Stimulated activated CD8-positive, alpha-beta memory T cell treated with anti-CD3 and anti-CD28 coated beads, Interleukin-7, amount 100 ng/mL, for 1 hour (primary cell): ENCODE measurements at places on chromosomes 13 and 19.

DNA sequence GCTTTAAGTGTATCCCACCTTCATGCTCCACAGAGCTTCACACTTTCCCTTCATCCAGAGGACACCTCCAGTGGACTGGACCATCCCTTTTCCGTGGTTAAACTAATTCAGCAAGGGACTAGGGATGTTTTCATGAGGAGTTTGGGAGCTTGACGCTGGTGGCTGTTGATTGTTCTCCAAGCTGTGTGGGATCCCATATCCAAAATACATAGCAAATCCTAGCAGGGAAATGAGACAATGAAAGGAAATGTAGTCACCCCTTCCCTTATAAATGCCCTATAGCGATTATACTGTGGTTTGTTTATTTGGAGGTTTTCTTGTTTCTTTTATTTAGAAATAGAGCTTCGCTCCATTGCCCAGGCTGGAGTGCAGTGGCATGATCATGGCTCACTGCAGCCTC is 31.6 kb upstream of the DPRX start:
- DNase-seq: no peak

GRCh38 chr19:55275851-55276719 is 3.8 kb downstream of the HSPBP1 start:
- no peak for DNase-seq

DNA sequence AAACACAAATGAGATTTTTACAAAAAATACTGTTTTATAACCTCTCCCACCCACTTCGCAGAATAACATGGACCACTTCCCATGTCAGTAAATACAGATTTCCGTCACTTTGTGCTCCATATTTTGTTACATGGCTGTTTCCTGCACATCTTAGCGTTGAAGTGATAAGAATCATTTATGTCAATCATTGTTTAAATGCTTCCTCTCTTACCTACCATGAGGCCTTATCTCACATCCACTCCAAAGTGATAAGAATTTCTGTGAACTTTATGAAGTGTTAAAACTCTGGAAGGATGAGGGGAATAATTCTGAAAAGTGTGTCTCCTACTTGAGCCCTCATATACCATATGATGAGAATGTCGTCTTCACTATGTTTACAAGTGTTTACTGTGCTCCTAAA is 36.6 kb upstream of the IL17D start:
- DNase-seq: no peak

DNA sequence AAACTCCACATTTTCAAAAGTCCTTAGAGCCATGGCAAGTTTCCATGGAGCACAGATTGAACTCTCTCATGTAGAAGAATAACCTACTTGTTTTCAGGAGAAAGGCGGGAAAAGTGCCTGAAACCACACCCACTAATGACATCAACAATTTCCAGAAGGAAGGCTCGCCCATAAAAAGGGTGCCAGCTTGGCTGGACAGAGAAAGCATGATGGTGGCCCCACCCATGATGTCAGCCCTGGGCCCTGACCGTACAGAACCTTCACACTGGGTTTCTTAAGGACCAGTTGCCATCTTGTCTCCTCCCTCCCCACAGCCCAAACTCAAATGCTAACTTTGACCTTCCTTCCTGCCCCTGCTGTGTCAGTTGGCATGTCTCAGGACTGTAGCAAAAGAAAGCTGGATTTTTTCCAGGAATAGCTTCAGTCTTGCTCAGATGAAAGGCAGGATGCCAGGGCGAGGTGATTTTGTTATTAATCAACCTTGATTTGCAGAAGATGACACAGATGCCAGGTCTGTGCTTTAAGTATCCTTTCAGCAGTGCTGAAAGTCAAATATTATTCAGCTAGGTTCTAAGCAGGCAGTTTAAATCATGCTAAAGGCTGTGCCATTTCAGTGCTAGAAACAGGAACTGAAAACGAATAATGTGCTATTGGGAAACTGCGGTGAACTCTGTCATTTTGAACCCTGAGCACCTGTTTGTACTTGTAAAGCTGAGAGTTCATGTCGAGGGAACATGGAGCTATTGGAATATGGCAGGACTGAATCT is 89.5 kb upstream of the RFC3 start:
- DNase-seq: no peak

GRCh38 chr13:57682128-57682716 is 50.7 kb downstream of the PCDH17 start:
- DNase-seq: no peak

DNA sequence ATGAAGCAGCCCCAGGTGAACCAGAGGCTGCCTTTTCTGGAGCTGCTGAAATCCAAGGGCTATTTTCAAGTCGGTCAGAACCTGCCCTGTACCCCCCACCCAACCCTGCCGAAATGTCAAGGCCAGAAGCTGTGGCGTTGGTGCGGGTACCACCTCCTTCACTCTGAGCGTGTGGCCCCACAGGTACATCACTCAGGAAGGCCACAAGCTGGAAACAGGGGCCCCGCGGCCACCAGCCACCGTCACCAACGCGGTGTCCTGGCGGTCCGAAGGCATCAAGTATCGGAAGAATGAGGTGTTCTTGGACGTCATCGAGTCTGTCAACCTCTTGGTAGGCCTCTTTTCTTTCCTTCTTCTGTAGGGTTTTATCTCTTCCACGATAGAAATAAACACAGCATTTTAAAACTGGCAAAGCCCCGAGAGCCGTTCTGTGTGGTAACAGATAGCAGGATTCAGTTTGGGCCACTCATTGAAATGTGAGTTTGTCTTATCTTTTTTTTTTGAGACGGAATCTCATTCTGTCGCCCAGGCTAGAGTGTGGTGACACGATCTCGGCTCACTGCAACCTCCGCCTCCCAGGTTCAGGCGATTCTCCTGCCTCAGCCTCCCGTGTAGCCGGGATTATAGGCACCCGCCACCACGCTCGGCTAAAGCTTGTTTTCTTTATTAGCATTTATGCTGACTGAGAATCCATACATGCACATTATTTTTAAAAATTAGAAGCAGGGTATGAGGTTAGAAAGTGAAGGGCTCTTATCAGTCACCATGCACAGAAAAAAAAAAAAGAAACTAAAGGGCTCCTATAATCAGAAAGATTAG is 11.3 kb downstream of the AP1M1 start:
- no peak for DNase-seq

DNA sequence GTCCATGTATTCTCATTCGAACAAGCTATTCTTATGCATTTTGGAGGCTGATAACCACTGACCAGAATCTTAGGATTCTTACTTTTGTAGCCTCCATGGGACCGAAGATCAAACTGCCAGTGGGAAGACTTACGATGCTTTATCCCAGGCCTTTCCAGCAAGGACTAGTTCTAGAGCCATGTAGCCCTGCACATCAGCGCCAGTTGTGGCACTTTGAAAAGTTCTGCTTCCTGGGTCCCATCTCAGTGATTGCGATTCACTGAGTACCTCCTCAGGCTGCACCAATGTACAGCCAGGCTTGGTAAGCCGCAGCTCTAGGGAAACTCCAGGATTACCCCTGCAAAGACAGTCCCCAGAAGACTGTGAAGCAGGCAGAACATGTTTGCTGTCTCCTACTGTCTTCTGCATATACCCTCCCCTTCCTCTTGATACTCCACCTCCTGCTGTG is 18.9 kb upstream of the ENOX1 start:
- DNase-seq: no peak

DNA sequence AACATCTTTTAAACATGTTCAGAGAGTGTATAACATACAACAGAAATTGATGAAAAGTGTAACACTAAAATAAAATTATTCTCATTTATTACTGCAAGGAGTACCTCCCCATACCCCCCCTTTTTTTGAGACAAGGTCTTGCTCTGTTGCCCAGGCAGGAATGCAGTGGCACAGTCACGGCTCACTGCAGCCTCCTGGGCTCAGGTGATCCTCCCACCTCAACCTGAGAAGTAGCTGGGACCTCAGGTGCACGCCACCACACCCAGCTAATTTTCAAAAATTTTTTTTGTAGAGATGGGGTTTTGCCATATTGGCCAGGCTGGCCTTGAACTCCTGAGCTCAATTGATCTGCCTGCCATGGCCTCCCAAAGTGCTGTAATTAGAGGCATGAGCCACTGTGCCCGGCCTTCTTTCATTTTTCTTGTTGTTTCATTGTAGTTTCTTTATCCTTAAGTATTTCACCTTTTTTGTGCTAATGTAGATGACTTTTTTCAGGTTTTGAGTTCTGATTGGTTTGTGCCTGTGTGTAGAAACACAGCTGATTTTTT is 28.3 kb downstream of the GATAD2A start:
- no peak for DNase-seq

GRCh38 chr19:3499738-3500428 is 591 bp downstream of the DOHH start:
- no peak for DNase-seq

DNA sequence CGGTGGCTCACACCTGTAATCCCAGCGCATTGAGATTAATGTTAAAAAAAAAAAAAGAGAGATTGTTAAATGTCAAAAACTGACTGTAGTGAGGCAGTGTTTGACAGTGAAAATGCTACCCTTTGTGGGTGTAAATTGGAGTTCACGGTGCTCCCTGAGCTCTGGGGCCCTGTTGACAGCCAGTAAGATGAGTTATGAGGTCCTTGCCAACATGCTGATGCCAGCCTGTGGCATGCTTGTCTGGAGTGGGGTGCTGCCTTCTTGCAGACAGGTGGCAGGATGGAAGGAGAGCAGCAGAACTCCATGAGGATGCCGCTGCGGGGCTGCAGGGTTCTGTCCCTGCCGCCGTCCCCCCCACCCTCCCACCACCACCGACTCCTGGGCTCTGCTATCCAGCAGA is 25.9 kb downstream of the PRAM1 start:
- no peak for DNase-seq

DNA sequence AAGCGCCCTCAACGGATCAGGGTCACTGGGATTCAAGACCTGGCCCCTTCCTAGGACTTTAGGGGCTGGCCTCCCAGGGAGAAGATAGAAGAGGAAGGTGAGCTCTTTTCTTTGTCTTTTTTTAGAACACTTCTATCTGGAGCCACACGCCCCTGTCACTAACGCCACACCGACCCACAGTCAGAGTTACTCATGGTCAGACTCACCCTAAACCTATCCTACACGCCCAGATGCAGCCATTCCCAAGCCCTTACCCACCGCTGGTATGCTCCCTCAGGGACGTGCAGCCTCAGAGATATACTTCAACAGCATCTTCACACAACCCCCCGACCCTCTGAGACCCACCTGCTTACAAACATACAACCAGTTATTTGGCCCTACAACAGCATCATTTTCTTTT is 29.9 kb upstream of the MUC16 start:
- DNase-seq: no peak

DNA sequence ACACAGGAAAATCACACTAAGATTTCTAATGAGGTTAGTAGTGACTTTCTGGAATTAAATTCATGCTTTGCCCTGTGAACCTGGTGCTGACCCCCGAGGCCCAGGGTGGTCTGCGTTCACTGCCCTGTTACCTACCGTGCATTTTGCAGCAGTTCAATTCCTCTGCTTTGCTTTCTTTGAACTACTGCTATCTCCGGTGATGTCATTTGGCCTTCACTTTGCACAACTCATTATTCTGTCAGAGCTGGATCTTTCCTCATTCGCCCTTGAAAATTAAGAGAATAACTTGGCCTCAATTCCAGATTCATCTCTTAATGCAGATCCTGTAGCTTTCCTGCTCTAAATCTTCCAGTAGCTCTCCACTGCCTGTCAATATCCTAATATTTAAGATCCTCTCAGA is 8.8 kb upstream of the LRRC63 start:
- DNase-seq: no peak

- DNase-seq: no peak
Observed at GRCh38 chr13:101452519-101453485, at the start of gene ITGBL1. Gene ITGBL1 (plus strand): TSS chr13:101452675. CDS start chr13:101452834, 159 bp downstream.

- DNase-seq: no peak
Observed at GRCh38 chr19:40525234-40526051, 51.2 kb upstream of the SHKBP1 start.

DNA sequence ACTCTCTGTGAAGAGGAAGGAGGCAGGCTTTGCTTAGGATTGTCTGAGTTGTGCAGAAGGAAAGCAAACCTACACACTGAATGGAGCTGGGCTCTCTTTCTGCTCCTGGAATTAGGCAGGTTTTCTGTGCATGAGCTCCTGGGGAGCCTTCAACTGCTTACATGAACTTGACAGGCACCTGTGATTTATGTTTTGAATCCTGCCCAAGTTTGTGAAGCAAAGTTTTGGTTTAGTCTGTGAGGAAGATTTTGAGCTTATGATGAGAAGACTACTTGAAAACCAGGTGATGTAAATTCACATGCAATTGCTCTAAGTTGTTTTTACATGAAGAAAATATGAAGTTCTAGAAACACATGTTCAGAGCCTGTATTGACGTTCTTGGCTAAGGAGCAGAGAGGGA is 109.0 kb downstream of the SLAIN1 start:
- no peak for DNase-seq

- no peak for DNase-seq
Observed at GRCh38 chr19:54518844-54519243, 16.2 kb downstream of the LAIR2 start.

DNA sequence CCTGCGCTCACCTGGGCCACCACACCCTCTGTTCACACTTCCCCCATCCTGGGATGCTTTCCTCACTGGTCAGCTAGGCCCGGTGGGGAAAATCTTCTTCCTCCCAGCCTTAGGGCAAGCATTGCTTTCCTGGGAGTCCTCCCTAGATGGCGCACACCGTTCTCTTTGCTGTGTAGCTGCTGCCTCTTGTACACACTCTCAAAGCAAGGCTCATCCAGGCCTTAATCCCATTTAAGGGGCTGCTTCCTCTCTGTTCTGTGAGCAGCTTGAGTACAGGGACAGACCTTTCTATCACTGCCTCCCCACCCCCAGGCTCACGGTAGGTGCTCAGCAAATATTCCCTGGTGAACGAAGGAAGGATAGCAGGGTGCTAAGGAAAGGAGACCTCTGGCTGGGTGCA is 11.1 kb downstream of the SLC7A10 start:
- DNase-seq: no peak

DNA sequence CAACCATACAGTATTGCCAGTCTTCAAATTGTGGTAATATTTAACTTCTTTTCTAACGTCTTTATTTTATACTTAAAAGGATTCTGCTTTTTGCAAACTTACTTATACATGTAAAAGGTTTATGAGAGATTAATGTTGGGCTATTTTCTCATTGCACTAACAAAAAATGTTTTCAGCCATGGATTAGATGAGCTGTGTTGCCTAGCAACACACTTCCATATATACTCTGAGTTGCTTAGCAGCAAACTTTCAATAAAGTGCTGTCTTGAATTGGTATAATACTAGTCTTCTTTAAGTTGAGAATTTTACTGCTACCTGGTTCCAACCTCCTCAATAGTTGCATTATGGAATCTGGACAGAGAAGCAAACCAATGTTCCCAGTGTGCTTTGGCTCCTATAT is 777.4 kb upstream of the PCDH9 start:
- DNase-seq: no peak

DNA sequence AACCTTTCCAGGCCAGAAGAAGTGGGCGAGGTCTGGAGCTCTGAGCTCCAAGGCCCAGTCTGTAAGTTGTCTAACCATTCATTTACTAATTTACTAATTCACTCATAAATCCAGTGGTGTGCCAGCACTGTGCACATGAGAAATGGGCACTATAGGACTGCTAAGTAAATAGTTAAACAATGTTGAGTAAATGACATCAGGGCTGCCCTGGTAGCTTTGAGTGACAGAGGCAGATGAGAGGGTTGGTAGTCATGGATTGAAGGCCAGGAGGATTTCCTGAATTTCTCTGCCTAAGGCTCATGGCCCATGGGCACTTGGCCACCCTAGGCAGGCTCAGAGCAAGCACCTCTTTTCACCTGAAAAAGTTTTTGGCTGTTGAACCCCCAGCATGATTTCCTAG is 216.9 kb upstream of the RXFP2 start:
- DNase-seq: no peak
